ENCODE measurements at places on chromosomes 1 and 21.

DNA sequence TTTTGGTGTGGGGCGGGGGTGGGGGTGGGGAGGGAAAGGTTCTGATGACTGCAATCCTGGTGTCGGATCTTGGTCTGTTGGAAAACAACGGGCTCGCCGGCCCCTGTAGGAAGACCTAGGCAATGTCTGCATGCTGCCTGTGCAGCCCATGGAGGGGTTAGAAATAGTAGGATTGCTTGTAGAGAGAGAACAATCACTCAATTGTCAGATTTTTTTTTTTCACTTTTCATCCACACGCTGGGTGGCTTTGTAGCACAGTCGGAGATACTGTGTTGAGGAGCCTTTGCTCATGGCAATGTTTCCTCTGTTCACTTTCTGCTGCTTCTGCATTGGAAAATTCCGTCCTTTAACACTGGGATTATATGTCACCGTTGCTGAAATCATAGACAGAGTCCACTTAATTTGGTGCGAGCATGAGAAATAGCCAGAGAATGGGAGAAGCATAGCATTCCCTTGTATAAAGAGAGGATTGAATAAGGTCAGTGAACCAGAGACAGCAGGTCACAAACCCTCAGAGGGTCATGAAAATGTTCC, 107.5 kb downstream of the MRPS6 start:
- DNase-seq = no peak

DNA sequence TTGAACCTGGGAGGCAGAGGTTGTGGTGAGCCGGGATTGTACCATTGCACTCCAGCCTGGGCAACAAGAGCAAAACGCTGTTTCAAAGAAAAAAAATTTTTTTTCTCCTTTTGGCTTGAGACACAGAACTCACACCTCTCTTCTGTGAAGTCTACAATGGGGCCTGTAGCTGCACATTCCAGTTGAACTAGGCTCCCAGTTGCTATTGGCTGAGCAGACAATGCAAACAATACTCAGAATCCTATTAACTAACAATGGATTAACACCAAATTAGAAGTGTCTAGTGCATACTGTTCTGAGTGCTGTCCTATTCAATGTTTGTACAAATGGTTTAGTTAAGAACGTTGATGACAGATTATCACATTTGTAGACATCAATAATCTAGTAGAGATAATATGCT, 17.6 kb upstream of the MCL1 start:
- no peak for DNase-seq

DNA sequence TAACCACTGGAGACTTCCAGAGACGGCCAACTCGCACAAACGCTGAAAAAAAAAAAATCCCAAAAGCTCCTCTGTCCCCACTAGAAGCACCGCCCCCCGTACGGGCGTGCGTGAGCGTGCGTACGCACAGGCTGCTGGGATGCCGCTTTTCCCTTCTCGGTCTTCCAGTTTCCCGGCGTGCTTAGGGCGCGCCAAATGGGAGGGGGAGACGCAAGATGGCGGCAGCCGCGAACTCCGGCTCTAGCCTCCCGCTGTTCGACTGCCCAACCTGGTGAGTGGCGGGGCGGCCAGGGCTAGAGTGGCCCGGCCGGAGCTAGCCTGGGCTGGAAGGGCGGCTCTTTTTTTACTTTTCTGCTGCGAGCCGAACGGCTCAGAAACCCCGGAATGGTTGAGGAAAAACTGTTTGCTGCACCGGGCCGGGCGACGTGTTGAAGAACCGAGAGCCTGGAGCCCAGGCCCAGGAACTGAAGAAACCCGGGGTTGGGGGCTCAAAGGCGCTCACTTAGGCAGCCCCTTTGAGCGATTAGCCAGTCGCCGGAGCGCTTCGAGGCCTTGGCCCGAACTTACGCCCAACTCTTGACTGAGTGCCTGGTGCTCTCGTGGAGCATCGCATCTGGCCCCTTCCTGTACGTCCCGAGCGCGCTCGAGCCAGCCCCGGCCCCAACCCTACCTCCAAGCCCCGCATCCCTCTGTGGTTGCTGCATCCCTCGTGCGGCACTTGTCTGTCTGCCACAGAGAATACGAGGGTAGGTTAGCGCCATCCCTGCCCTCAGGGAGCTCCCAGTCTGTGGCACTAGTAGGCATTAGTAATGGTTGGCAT, at the start of gene PPP1R8:
TSS of gene PPP1R8 (plus strand) at position 162 of the 820 bp plus-strand sequence. CDS start at position 216, 54 bp downstream.
- peak; percentile 53 for DNase-seq

DNA sequence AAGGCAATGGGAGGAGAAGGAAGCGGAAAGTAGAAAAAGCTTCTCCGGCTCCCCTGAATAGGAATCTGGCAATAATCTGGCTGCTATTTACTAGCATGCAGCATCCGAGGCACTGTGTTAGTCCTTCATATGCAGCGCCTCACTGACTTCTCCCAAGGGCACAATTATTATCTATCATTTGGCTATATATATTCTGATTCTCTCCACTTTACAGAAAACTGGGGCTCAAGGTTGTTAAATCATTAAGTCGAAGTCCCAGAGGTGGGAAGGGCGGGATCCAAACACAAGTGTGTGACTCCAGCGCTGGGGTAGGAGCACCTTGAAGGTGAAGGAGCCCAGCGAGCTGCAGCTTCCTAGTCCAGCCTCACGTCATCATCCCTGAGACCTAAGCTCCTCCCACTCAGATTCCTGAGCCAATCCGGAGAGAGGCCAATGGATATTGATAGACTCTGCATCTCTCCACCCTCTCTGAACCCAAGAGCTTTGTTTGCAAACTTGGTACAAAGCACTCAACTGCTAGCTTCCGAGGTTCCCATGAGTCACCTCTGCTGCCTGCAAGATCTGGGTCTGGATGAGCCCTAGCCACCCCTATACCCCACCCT, 16.6 kb upstream of the EYA3 start:
- peak; percentile 37 for DNase-seq
